ENCODE measurements at places on chromosomes 7 and 10. TPM values are rescaled to one million over a fixed set of nuclear protein-coding genes. Genes with fewer than 3 reads are reported as not detected.
A peak's percentile ranks its signal among the peaks of the same experiment; 100 is the strongest.

DNA sequence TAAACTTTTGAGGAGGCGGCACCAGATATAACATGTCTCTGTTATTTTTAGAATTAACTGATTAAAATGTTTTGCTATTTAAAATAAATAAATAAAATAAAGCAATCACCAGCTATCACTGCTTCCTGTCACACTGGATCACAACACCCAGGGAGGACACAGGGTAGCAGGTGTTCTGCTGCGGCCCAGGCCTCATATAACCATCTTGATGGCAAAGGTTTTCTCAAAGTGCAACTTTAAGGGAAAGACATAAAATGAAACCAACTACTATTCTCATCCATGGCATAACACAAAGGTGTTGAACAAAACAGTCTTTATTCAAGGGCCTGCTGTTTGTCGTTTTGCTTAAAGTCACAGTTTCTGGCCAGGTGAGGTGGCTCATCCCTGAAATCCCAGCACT is 23.2 kb downstream of the GPER1 start:
- DNase-seq = no peak

GRCh38 chr7:42790196-42790595 is 121.7 kb downstream of the C7orf25 start:
- DNase-seq = peak; percentile 2

GRCh38 chr7:138892006-138892630 is 89.1 kb downstream of the KIAA1549 start:
- DNase-seq = no peak

DNA sequence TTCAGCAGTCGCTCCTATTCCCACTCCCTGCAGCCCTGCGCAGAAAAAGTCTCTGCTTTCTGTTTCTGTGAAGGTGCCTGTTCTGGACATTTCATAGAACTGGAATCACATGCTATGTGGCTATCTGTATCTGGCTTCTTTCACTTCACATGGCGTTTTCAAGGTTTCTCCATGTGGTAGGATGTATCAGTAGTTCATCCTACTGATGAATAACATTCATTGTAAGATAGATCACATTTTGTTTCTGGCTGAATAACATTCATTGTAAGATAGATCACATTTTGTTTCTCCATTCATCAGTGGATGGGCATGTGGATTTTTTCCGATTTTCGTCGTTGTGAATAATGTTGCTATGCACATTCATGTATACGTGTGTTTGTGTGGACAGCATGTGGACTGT is 44.5 kb downstream of the HSPA12A start:
- DNase-seq = no peak

DNA sequence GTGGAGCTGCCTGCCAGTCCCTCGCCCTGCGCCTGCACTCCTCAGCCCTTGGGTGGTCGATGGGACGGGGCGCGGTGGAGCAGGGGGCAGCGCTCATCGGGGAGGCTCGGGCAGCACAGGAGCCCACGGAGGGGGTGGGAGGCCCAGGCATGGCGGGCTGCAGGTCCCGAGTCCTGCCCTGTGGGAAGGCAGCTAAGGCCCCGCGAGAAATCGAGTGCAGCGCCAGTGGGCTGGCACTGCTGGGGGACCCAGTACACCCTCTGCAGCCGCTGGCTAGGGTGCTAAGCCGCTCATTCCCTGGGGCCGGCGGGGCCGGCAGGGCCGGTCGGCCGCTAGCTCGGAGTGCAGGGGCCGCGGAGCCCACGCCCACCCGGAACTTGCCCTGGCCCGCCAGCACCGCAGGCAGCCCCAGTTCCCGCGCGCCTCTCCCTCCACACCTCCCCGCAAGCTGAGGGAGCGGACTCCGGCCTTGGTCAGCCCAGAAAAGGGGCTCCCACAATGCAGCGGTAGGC is 565.9 kb upstream of the NRG3 start:
- DNase-seq = no peak

DNA sequence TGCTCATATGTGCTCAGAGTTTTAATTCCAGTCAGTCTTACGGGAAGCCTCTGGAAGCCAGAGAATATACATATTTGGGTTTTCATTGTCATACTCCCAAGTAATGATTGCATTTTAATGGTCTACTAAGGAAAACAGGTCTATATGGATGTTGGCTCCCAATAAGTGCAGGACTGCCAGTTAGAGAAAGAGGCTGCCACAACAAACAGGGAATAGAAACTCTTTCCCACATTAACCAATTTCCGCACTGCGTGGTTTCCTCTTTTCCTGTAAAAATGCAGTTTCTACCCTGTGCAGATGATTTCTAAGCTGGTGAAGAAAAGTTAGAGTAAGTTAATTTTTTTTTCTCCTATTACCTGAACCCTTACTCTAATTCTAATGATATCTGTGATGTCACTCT is 78.2 kb downstream of the CCSER2 start:
- no peak for DNase-seq

DNA sequence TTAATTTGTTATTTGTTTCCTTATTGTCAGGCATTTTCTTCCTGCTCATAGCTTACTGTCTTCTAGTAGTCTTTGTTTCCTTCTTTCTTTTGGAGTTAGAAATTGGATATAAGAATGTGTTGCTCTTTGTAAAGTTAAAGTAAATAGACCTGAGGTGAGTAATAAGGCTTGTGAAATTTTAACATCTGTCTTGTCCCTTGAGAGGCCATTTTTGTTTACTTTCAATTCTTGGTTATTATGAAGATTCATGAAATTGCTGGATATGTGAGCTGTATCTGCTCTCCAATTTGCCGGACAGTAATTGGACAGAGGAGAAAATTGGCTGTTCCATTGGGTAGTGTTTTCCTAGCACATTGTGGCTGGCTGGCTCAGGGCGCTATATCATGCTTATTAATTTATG is 260.7 kb downstream of the EXOC4 start:
- peak; percentile 44 for DNase-seq

GRCh38 chr10:33179067-33179466 is 155.4 kb downstream of the NRP1 start:
- DNase-seq = no peak

GRCh38 chr7:157309988-157310668 is 26.7 kb upstream of the DNAJB6 start:
- peak; percentile 96 for DNase-seq

GRCh38 chr10:21991785-21992184 is 11.7 kb downstream of the DNAJC1 start:
- DNase-seq = no peak

DNA sequence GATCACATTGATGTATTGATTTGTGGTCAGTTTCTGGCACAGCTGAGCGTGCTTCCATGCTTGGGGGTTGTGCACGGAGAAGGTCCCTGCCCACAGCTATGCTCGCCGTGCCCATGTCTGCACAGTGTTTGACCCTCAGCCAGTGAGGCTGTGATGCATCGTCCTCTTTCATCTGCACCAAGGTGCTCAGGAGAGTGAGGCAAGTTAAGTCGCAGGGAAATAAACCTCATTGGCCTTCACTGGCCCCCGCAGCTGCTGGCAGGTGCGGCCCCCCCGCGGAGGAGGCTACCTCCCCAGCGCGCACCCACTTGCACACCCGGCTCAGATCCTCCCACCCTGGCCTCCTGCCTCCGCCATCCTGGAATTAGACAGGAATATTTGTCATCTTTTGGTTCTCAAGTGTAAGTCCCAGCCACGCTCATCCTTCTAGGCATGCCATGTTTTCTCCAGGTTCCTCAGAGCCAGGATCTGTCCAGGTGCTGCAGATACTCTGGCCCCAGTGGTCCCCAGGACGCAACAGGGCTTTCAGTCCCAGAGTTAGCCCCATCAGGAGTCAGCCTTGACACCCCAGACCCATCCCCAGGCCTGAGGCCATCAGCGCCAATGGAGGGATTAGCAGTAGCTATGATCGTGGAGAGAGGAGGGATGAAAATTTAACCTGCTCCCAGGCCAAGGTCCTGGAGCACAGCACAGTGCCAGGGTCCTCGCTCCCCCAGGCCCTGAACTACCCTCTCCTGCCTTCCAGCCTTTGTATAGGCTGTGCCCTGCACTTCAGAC is 93.7 kb downstream of the OAT start:
- peak; percentile 8 for DNase-seq

- peak; percentile 92 for DNase-seq
Observed at GRCh38 chr7:116653204-116653603, 18.8 kb upstream of the MET start.

- DNase-seq = peak; percentile 87
Observed at GRCh38 chr7:33874943-33875342, 30.4 kb upstream of the BMPER start.

DNA sequence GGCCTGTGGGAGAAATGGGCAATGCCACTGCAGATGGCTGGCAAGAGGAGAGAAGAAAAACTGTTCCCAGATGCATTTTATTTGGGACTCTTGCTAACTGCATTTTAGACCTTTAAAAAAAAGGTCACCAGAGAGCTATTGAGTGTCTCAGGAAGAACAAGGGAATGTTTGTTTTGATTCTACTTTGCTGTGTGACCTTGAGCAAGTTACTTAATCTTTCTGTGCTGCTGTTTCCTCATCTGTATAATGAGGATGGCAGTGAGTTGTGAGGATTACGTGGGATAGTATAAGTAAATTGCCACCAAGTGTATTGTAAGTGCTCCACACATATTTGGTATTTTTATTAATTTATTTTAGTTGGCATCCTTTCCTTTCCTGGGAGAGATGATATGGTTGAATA is 142.0 kb upstream of the AGK start:
- no peak for DNase-seq

DNA sequence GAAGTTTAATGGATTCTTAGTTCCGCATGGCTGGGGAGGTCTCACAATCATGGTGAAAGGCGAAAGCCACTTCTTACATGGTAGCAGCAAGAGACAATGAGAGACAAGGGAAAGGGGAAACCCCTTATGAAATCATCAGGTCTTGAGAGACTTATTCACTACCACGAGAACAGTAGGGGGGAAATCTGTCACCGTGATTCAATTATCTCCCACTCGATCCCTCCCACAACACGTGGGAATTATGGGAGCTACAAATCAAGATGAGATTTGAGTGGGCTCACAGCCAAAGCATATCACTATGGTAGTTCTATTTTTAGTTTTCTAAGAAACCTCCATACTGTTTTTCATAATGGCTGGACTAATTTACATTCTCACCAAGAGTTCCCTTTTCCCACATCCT is 36.7 kb downstream of the SPAM1 start:
- DNase-seq = no peak

GRCh38 chr10:20891338-20891714 is 5.8 kb downstream of the NEBL start:
- DNase-seq = peak; percentile 94

DNA sequence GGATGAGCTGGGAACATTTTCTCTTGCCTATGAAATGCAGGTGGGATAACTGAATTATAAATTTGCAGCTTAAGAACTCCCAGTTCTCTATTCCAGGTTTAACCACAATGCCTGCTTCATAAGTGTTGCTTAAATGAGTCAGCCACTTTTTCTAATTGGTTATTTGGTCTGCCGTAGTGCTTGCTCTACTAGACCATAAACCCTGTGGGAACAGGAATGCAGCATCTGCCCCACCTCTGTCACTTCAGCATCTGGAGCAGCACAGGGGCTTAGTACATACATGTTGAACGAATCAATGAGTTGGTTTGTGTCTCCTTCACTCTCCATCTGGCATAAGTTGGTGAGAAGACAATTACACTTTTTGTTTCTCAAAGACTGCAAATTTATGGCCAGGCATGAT is 95.2 kb upstream of the PTER start:
- DNase-seq = no peak

DNA sequence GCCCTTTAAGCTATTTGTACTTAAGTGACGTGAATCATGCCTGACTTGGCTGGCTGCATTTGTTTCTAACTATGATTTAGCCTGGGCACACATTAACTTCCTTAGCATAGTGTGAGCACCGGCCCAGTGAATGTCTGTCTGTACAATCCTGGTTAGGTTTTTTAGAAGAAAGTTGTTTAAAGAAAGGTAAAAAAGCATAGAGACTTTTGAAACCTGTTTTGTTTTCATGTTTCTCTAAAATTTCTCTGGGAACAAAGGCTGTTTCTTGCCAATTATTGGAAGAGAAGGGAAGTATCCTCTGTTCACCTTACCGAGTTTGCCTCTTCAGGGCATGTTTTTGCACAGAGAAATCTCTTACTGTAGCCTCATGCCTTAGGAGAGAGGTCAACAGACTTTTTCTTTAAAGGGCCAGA is 42.9 kb upstream of the MET start:
- DNase-seq = peak; percentile 40

DNA sequence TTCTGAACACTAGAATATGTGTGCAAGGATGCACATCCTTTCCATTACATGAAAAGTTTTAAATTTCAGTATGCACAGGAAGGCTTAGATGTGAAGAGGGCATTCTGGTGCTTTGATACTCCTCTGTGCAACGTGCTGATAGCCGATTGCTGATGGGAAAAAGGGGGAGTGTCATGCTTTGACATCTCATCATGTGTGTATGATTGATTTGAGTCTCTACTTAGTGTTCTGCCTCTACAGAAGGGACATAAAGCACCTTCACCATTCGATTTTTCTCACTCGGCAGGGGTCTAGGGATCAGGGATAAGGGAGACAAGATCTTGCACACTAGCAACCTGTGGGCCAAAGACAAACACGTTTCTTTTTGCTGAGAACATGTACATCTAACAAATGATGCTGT is 114.7 kb upstream of the RSU1 start:
- DNase-seq = no peak

- no peak for DNase-seq
Observed at GRCh38 chr7:142581341-142581740, 167.9 kb upstream of the PRSS1 start.

DNA sequence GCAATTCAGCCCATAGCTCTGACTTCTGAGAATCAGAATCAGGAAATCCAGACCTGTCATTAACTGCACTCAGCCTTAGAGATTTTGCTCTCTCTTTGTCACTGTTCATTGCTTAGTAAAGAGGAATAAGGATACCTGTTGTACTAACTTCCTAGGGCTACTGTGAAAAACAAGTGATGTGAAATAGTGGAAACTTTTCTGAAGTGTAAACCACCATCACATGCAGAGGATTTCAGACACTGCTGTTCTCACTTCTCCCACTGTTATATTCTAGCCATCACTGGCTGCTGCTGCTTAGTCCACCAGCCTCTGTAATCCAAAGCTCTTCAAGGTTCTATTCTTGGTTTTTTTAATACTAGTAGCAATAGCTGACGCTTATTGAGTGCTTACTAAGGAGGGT is 129.6 kb upstream of the CCDC6 start:
- no peak for DNase-seq

GRCh38 chr10:127979045-127979444 is 72.1 kb downstream of the PTPRE start:
- no peak for DNase-seq

DNA sequence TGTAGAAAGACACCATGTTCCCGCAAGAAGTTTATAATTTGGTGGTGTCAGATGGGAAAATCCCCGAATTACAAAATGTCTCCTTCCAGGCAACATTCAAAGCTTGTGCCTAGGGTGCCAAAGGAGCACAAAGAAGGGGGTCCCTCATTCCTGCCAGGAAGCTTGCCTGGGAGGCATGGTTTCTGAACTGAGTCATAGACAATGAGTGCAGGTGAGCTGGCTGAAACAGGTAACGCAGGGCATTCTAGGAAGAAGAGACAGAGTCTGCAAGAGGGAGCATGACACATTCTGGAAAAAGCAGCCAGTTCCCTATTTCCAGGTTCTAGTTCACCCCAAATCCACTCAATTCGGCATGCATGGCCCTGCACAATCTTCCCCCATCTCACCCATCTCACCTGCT is 11.9 kb upstream of the CALU start:
- DNase-seq = no peak

- DNase-seq = no peak
Observed at GRCh38 chr7:75989500-75990388, 4.7 kb downstream of the TMEM120A start.

The VWDE gene
- total RNA-seq = 1.8 TPM

The GPR141 gene
- not detected for total RNA-seq

The CLDN3 gene
- 0.68 TPM for total RNA-seq

The COL17A1 gene
- 2.6 TPM for total RNA-seq

The COX19 gene
- 13.8 TPM for total RNA-seq

The GSDME gene
- total RNA-seq = 25.0 TPM

The SLC26A5 gene
- not detected for total RNA-seq

The CAV1 gene
- 384 TPM for total RNA-seq

Data from astrocyte (in vitro differentiated cells and primary cell).